ENCODE measurements at places on chromosomes 11 and 22.
A peak's percentile ranks its signal among the peaks of the same experiment; 100 is the strongest.

GRCh38 chr11:125425601-125426000, 70.5 kb downstream of the FEZ1 start:
- DNase-seq = no peak

- DNase-seq = no peak
Observed at GRCh38 chr11:31247321-31247720, 122.2 kb downstream of the DCDC1 start.

DNA sequence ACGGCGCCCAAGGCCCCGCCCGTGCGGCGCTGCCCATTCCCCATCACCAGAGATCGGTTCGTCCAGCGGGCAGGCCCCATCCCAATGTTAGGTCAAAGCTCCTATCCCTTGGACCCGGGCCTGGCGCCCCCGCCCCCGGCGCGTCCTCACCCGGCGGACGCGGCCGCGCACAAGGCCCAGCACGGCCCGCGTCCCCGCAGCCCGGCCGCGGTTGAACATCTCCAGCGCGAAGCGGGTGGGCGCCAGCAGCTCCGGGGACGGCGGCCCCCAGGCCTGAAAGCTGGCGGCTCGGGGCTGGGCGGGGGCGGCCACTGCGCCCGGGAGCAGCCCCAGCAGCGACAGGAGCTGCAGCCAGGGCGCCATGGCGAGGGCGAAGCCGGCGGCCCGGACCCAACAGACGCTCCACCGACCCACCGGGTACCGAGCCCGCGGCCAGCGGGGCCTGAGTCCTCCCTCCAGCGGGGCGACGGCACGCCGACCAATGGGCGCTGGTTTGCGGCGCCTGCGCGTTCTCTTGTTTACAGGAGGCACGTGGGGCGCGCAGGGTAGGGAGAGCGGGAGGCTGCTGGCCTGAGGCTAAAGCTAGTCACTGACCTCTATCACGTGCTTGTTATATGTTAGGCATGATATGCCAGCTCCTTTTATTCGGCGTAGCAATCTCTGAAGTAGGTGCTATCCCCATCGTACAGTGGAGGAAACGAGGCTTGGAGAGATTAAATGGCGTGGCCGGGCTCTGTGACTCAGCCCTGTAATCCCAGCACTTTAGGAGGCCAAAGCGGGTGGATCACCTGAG, at the start of gene CTSF:
TSS of gene CTSF (minus strand) at position 483 of the 793 bp plus-strand sequence. CDS start at position 363, 120 bp downstream.
- peak; percentile 62 for DNase-seq

DNA sequence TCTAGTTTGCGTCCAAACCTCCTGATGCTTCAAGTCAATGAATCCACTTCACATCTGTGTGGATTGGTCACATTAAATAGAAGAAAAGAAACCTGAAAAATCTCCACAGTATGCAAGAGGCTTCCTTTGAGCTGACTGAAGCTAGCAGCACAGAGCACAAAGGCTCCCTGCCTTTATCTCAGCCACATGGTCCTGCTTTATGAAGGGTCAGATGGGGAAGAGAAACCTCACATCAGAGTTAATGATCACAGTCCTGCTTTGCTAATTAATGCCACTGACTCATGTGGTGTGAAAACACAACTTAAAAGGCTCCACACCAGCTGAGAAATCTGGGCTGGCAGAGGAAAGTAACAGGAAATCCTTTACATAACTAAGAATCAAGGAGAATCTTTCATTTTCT, 1291.0 kb downstream of the LRRC4C start:
- DNase-seq = no peak

DNA sequence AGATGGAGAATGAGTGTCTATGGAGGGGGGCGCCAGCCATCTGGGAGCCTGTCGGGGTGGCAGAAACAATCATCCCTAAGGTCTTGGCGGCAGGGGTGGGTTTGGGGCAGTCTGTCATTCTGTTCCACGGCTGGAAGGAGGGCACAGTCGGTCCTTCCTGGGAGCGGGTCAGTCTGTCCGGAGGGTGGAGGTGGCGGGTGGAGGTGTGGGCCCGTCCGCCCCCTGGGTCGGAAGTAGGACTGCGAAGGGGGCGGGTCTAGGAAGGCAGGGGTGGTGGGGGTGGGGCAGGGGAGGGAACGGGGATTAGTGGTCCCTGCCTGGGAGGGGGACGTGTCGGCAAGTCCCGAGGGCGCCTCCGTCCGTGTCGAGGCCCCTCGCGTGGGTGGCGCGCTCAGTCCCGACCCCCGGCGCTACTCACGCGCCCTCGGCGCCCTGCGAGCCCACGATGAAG, 461 bp downstream of the TBC1D10A start:
- no peak for DNase-seq

GRCh38 chr11:802693-803466, 2.2 kb downstream of the PIDD1 start:
- no peak for DNase-seq

GRCh38 chr22:27135031-27135981, 477.9 kb downstream of the MIAT start:
- DNase-seq = no peak

GRCh38 chr22:47107431-47107830, 345.0 kb downstream of the TBC1D22A start:
- DNase-seq = no peak

- DNase-seq = no peak
Observed at GRCh38 chr22:39502789-39503409, 809 bp downstream of the MIEF1 start.

DNA sequence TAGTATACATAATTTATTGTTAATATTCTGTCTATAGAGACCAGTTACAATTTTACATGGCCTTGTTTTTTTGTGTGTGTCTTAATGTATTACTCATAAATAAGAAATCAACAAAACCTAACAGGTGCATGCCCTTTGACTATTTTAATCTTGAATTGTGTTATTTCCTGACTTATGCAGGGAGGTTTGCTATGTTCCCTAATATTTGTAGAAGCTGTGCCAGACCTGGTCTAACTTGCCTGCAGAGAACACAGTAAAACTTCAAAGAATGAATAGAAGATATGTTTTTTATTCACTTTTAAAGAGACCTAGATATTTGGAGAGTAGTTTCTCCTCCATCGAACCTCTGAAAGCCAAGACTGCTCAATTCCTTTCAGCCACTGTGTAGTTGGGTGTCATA, 234.7 kb downstream of the LUZP2 start:
- DNase-seq = no peak

DNA sequence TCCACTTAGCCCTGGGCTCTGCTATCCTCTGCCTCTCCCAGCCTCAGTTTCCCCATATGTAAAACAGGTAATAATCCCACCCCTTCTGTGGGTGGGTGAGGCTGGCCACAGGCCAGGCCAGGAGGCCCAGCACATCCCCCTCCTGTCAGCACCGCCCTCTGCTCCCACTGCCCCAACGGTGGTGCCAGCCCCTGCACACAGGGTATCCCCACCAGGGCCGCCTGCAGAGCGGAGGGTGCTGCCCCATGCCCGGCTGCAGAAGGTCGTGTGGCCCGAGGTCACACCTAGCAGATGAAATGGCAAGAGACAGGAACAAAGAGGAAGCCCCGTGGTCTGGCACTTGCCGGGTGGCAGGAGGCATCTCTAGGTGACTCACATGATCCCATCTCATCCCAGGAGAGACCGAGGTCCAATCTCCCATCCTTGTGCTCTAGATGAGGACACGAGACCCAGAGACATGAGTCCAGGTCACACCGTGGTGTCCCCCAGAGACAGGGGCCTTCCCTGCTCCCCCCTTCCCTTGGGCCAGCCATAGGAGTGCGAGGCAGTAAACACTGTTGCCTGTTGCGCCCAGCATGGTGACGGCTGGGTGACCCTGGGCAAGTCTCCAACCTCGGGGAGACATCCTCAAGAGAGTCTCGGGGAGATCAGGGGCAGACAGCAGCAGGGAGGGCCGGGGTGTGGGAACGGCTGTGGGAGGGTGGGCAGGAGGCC, 27.2 kb upstream of the PPARA start:
- no peak for DNase-seq

GRCh38 chr11:27388001-27388400, 25.0 kb upstream of the CCDC34 start:
- no peak for DNase-seq

DNA sequence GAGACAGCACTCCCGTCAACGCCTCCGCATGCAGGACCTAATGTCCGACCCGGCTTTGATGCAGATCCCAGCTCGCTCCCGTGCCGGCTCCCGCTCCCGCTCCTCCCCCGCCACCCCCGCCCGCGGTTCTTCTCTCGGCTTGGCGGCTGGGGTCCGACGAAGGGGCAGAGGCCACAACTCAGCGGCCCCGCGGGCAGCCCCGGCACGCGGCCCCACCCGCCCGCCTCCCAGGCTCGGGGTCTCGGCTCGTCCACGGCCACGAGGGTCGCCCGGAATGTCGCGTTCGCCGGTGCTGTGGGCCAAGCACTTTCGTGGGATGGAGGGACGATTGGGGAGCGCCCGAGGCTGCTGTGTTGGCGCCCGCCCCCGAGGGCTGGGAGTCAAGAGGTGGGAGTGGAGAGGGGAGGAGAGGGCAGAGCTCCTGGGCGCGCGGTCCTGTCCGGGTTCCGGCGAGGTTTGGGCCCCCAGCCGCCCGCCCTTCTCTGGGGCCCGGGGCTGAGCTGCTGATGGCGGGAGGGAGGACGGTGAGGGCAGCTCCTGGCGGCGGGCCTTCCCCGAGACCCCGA, 5.3 kb upstream of the TBX1 start:
- DNase-seq = no peak

GRCh38 chr11:2590965-2591754, 108.6 kb downstream of the KCNQ1OT1 start:
- no peak for DNase-seq

GRCh38 chr11:20093775-20094174, 66.5 kb downstream of the DBX1 start:
- no peak for DNase-seq

Measured in stimulated activated CD8-positive, alpha-beta memory T cell treated with anti-CD3 and anti-CD28 coated beads, Interleukin-2, amount 100 ng/mL, for 1 hour (primary cell).